ENCODE measurements at places on chromosomes 1 and 21. TPM values are rescaled to one million over a fixed set of nuclear protein-coding genes. Genes with fewer than 3 reads are reported as not detected.

DNA sequence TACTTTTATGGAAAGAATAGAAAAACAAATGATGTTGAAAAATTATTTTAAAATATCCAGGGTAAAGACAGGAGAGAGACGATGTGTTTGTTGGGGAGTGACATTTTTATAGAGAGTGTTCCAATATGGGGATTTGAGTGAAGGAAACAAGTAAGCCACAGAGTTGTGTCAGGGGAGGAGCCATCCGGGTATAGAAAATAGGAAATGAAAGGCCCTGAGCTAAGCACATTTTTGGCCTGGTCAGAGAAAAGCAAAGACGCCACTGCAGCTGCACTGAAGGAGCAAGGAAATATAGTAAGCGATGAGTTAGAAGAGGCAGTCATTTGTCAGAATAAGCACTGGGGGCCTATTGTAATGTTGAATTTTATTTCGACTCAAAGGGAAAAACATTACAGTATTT lies 107.3 kb upstream of the ADGRL4 start:
- peak; percentile 13 for DNase-seq

DNA sequence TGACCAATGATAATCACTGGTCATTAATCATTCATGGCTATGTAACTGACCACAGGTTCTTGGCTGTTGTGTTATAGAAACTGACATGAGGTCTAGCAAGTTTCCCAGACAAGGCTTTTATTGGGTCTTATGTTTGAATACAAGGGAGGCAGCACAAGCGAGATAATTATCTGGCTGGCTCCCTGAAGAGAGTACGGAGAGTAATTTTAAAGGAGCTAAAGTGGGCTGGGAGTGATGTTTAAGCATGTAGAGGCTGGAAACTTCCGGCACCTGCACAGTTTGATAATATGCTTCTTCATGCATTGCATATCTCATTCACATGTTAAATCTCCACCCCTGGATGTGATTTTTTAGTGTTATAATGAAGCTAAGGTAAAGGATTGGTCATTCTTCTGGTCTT lies 116.2 kb upstream of the KCNK1 start:
- no peak for DNase-seq

GRCh38 chr1:23370330-23370708 lies 683 bp upstream of the ZNF436 start:
- no peak for DNase-seq

DNA sequence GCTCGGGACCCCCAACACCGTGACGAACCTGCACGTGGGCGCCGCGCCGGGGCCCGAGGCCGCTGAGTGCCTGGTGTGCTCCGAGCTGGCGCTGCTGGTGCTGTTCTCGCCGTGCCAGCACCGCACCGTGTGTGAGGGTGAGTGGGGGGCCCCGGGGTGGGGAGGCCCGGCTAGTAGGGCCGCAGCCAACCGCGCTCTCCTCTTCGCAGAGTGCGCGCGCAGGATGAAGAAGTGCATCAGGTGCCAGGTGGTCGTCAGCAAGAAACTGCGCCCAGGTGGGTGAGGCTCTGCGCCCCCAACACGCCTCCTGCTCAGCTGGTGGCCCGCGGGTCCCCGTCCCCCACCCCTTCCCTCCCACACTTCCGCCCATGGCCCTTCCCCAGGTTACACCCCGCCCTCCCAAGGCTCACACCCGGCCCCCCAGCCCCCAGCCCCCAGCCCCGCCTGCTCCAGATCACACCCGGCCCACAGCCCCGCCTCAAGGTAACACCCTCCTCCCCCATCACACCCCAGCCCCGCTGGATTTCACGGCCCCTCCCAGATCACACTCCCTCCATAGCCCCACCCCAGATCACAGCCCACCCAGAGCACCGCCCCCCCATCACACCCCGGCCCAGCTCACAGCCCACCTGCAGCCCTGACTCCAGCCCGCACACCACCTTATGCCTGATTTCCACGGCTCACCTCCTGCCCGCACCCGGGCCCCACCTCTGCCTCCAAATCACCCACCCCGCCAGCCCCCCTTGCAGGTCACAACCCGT lies 2.4 kb upstream of the MMP23B start:
- no peak for DNase-seq

- peak; percentile 42 for DNase-seq
These were observed 60.6 kb downstream of the PTPRC start for GRCh38 chr1:198699167-198700015.

DNA sequence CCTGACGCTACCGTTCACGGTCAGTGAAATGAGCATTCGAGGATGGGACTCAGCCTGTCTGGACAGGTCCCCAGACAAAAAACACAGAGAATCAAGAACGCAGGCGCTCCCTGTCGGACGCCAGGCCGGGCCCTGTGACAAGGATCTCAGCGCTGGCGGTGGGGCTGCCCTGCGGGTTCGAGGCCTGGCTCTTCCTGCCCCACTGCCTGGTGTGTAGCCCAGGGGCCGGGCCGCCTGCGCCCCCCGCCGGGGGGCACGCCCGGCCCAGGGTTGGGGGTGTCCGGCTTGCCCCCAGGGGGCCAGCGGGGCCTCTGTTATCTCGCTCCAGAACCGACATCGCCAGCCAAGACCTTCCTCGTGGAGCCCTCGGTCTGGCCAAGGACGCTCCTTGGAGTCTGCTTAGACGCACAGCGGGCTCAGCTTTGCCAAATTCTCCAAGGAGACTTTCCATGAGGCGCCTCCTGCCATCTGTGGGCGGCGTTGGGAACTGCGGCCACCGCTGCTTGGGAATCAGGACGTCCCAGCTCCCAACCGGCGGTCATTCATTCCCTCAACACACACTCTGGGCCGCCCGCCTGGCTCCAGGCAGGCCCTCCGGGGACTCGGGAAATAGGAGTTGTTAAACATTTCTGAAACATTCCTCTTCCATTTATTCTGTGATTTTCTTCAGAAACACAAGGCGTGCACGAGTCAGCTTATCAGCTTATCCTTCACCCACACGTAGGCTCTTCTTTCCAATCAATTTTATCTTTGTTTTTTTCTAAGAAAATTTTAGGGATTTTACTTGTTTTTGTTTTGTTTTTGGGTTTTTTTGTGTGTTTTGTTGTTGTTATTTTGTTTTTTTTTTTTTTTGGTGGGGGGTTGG lies 11.3 kb upstream of the RIPK4 start:
- DNase-seq, result no peak

DNA sequence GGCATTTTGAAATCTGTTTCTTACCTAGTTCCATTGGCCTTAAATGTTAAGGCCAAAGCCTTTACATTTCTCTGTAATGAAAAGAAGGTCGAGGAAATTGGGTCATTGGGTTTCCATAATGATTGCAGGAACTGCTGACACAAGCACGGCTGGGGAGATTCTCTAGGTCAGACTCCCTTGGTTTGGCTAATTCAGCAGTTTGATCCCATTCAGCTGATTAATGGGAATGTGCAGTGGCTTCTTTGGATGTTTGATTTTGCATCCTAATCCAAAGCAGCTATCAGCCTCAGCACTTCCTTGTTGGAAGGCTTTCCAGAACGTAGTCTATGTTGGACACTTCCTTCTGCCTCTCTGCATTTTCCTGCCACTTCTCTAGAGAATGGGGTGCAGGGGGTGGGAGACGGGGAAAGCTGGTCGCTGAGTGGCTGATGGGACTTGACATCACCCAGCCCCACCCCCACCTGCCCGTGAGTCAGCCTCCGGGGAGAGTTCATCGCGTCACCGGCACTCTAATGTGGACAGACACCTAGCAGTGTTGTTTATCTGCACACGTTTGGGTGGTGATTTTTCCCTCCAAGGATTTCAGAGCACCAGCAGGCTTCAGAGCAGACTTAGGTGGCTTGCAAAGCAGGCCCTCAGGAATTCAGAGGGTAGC lies 5.4 kb downstream of the PSEN2 start:
- DNase-seq, result no peak

GRCh38 chr1:74343216-74343615 lies 108.0 kb downstream of the TNNI3K start:
- DNase-seq, result peak; percentile 70

GRCh38 chr21:25639551-25640201 lies 618 bp downstream of the JAM2 start:
- DNase-seq, result peak; percentile 48

DNA sequence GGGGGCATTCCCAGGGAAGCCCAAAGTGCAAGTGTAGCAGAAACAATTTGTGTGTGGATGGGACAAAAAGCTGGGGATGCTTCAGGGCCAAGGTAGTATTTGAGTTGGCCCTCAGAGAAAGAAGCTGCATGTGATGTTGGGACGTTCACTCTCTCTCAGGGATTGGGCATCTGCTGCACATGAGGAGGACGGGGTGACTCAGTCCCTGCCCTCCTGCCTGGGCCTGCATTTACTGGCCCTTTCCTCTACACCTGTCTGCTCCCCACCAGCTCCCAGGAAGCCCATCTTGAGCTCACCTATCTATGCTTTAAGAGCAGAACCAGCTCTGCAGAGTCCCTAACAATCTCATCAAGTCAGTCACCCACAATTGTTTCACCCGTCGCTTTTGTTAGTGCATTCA lies 23.5 kb upstream of the MPZL1 start:
- no peak for DNase-seq

DNA sequence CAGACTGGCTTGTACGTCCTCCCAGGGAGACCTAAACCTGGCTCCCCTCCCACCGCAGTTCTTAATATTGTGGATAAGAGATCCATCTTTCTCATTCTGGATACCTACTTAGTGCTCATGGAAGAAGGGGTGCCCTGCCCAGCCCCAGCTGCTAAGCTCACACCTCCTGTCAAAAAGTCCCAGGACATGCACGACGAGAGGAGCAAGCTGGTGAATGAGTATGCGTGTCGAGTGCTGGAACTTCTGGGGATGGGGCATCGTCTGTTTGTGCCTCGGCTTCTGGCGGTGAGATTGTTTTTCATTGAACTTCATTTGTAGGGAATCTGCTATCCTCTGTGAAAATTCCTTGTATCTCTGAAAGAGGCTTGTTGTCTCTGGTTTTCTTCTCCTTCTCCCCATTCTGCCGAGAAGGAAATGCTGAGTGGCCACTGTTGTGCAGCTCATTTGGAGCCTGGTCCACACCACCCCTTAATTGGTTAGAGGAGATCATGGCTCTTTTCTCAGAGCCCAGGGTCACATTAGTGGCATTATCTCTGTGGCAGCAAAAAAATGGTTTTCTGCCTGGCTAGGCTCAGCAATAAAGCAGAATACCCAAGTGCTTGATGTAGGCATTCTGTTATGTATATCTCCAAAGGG lies 199.4 kb upstream of the CACYBP start:
- DNase-seq, result peak; percentile 34

DNA sequence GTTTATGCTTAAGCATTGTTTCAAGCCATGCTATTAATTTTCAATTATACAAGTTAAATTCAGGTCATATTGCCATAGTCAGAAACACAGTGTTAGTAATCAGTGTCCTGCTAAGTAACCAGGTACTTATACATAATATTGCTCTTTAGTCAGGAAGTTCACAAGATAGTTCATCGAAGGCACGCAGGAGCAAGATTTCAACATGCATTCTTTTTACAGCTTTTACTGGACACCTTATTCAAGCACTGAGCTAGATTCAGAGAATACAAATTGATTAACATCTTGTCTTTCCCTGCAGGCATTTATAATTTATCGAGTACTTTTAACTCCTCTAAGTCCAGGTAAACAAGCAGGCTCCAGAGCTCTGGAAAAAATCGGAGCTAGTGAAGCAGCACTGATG lies 202.3 kb upstream of the BRINP3 start:
- DNase-seq, result no peak

DNA sequence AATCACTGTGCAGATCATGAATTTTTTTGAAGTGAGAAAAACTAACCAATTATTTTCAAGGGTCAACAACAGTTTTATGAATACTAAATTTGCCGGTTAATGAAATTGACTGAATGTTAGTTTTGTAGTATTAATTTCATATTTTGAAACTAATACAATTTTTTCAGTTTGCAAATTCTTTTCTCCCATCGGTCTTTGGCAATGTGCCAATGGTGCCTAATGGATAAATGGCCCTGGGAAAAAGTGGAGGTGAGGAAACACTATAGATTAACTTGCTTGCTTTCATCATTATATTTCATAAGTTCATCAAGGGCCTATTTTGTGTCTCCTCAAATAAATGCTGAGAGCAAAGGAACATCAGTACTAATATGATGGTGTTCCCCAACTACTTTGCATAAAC lies 4.1 kb downstream of the C1orf141 start:
- no peak for DNase-seq

DNA sequence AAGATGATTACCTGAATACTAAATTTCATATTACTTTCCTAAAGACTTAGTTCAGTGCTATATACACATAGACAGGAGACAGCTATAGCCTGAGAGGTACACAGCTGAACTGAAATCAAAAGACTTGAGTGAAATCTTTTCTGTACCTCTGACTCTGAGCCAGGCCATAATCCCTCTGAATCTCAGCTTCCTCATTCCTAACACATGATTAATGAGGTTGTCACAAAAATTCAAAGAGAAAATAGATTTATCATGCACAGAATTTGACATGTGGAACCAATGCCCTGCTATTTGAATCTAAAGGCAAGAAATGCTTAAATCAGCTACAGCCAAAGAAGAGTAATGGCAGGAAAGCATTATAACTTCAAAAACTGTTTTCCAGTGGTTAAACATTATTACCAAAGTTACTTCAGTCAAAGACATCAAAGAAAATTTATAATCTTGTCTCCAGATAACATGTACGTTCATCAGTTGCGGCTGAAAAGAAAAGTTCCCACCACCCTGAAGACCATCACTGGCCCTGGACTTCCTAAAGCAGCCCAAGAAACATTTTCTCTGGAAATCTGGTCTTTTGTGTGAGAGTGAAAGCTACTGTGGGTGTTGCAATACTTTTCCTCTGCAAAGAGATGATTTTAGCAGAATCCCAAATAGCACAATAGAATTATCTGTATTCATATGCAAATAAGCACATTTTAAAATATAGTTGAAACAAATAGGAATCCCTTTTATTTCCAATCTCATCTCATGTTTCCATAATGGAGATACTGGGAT lies 13.8 kb upstream of the ATP1A1 start:
- DNase-seq, result no peak

- no peak for DNase-seq
These were observed 7.7 kb downstream of the TMEM61 start for GRCh38 chr1:54987919-54988705.

- no peak for DNase-seq
These were observed 71.6 kb downstream of the TMEM200B start for GRCh38 chr1:29052100-29052499.

The RNPEP gene
- 74.5 TPM for polyA plus RNA-seq

The PTPRC gene
- 4.6 TPM for polyA plus RNA-seq

The PSMB2 gene
- 80.3 TPM for polyA plus RNA-seq

The CHD5 gene
- 0.28 TPM for polyA plus RNA-seq

The SPRR2E gene
- not detected for polyA plus RNA-seq

The MAB21L3 gene
- polyA plus RNA-seq, result 0.63 TPM

The HTR6 gene
- polyA plus RNA-seq, result 1.6 TPM

The PRAMEF6 gene
- not detected for polyA plus RNA-seq

The SPATA45 gene
- 0.75 TPM for polyA plus RNA-seq
